Stimulated activated naive CD4-positive, alpha-beta T cell treated with Interleukin-2 at 50 U/mL for 16 hours (primary cell): ENCODE measurements at places on chromosomes 2 and 18.

GRCh38 chr18:34697233-34697632, 12.9 kb upstream of the DTNA start:
- no peak for DNase-seq

DNA sequence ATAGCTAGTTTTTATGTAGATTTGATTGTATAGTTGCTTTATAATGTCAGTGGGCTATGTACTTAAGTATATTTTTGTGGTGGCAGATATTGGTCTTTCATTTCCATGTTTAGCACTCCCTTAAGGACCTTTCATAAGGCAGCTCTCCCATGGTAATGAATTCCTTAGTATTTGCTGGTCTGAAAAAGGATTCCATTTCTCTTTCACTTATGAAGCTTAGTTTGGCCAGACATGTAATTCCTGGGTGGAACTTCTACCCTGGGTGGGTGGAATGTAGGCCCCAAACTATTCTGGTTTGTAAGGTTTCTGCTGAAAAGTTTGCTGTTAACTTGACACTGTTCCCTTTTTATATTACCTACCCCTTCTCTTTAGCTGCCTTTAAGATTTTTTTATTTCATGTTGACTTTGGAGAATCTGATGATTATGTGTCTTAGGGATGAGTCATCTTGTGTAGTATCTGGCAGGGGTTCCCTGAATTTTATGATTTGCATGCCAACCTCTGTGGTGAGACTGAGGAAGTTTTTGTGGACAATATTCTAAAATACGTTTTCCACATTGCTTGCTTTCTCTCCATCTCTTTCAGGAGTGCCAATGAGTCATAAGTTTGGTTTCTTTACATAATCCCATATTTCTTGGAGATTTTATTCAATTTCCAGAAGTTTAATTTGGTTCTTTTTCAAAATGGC, 65.4 kb upstream of the VRK2 start:
- no peak for DNase-seq

DNA sequence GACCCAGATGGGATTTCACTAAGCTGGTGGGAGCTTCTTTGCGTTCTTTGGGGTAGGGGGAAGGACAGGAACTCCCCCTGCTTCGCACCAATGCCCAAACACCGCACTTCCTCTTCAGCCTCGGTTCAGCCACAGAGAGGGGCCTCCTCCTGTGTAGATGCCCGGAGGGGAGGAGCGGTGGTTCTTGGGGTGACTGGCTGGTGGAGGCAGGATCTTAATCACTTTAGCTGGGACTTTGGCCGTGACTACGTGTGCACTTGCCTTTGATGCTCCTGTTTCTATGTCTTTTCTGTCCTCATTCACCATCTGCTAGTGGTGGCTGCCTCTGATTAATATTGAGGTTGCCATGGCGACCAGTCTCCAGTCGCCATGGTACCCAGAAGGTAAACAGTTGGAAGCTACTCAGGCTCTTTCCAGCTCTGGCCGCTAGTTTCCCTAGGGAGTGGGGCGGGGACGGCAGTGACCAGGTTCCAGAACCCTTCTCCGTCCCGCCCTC, 1.9 kb downstream of the CNGA3 start:
- DNase-seq: no peak

DNA sequence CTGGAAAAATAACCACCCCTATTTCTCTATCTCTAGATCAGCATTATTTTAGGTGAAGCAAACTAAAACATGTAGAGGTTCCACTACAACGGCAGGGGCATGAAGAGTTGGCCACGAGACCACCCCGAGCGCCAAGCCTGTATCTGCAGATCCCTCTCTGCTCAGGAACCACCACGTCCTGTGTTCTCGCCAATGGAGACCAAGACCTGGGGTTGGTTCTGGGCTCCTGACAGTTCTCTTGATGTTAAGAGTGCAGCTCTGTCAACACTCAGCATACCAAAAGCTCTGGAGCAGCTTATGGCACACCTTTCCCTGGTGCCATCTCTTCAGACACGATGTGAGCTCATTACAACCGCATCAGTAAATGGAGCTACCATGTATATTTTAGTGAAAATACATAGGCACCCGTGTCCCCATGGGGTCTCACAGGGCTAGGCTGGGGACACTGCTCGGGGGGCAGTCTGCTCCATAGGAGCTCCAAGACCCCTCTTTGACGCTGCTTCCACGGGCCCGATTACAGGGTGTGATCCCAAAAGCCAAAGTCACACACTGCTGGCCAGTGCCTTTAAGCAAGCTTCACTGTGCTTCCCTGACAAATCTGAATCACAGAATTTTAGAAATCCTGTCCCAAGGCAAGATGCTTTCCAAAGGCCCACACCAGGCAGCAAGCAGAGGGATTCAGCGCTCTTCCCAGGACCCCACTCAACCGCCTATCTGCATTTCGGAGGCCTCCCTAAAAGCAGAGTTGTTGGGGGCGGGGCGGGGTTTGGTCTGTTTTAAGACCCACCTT, 72.2 kb downstream of the EMILIN2 start:
- no peak for DNase-seq

- DNase-seq: no peak
Observed at GRCh38 chr18:7749510-7749981, 182.4 kb downstream of the PTPRM start.

DNA sequence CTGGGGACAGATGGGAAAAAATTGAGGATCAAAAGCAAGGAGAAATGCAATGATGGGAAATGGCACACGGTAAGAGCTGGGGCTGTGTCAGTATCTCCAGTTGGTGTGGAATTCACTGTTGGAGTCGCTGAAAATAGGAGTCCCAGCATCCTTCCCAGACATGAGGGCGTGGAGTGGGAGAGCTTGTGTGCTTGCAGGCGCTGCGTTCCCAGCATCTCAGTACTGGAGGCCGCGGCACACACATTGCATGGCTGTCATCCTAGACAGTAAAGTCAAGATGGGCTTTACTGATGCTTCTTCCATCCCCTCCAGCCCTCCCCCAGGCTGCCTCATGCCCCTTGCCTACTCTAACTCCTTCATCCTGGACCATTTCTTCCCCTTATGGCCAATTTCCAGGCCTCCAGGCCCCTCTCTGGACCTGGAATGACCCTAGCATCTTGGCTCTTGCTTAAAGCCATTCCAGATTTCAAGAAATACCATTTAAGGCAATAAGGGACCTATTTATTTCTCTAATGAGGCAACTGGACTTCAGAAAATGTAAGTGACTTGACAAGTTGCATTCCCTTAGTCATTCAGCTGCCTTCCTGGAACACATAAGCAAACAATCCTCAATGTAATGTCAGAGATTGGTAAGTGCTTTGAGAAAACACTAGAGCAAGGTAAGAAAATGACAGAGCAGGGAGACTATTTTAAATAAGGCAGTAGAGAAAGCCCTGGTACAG, 70.5 kb upstream of the TTC39C start:
- DNase-seq: no peak

DNA sequence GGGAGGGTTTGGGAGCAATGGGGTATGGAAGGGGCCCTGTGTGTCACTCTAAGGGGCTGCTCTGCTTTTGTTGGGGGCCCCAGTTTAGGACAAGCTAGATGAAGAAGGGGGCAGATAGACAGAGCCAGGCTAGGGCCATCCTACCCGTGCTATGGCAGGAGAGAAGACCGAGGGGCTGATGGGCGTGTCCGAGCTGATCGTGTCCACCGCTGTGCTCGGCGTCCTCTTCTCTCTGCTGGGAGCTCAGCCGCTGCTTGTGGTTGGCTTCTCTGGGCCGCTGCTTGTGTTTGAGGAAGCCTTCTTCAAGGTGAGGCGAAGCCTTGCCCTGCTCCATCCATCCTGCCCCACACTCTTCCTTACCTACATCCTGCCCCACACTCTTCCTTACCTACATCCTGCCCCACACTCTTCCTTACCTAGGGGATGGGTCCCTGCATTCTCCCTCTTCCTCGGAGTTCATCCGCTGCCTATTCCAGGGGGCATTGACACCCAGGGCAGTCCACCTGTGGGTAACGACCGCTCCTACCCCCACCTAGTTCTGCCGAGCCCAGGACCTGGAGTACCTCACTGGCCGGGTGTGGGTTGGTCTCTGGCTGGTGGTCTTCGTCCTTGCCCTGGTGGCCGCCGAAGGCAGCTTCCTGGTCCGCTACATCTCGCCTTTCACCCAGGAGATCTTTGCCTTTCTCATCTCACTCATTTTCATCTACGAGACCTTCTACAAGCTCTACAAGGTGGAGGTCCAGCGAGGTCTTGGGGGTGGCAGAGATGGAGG, 8.9 kb downstream of the SLC4A3 start:
- no peak for DNase-seq

GRCh38 chr2:69514406-69514805, 77.2 kb upstream of the NFU1 start:
- no peak for DNase-seq

DNA sequence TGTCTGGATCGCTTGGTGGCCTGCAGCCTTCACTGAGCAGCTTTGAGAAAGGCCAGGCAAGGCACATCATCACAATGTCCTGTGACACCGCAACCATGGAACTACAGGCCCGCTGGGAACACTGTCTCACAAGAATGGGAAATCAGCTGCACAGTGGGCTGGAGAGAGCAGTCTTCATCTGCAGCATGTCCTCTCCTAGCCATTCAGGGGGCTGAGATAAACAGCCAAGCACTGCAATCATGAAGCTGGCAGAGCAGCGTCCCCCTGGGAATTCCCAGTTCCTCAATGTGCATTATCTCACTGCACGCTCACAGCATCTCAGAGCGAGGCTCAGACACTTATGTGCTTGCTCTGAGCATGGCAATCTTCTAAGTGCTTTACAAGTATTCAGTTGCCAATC, 1.9 kb downstream of the CMPK2 start:
- DNase-seq: no peak

- DNase-seq: no peak
Observed at GRCh38 chr18:41783065-41783818, 171.8 kb upstream of the PIK3C3 start.

GRCh38 chr18:66894851-66895250, 291.0 kb upstream of the CDH19 start:
- DNase-seq: no peak

DNA sequence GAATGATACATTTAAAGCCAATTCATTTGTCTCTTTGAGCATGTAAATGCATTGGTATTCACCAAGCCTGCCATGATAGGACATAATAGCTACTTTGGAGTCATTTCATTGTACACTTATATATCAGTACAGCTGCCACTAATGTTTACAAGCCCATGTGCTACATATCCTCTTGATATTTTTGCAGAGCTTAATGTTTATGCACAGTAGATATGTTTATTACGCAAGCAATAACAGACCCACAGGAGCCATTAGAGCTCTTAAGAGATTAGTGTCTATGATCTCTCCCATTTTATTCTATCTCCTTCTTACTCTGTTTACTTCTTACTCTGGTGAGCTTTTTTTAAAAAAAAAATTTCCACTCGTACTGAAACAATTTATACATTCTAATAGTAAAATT, 1132.1 kb upstream of the ZEB2 start:
- no peak for DNase-seq

GRCh38 chr2:191637182-191638078, 40.5 kb upstream of the NABP1 start:
- no peak for DNase-seq
